ENCODE measurements at places on chromosomes 6 and 20. TPM values are rescaled to one million over a fixed set of nuclear protein-coding genes. Genes with fewer than 3 reads are reported as not detected.

Gene CST1
- total RNA-seq, result not detected

Gene SPATA25
- 0.72 TPM for total RNA-seq

Gene HLA-DPA1
- total RNA-seq, result 4.5 TPM

Gene OGFRL1
- 27.0 TPM for total RNA-seq

Gene PKIB
- 9.2 TPM for total RNA-seq

Gene OR2H1
- not detected for total RNA-seq

Gene SIRPD
- total RNA-seq, result not detected

Gene SLC13A3
- 5.5 TPM for total RNA-seq

Gene CCN6
- total RNA-seq, result 0.72 TPM

Gene SNAP91
- total RNA-seq, result not detected

Gene ADTRP
- 12.8 TPM for total RNA-seq

Gene CLDN20
- not detected for total RNA-seq

Gene MLN
- not detected for total RNA-seq

Gene CTSZ
- total RNA-seq, result 104 TPM

Gene TFAP2A
- 11.9 TPM for total RNA-seq

Gene TMEM170B
- 0.24 TPM for total RNA-seq

Gene RHAG
- not detected for total RNA-seq

Gene NOTCH4
- 0.72 TPM for total RNA-seq

Gene TTPAL
- 14.1 TPM for total RNA-seq

Gene VWA7
- total RNA-seq, result 0.48 TPM

Gene CNBD2
- 0.64 TPM for total RNA-seq

Gene UBE2V1
- total RNA-seq, result 14.9 TPM

Gene GPX5
- total RNA-seq, result not detected

Gene MMP24OS
- total RNA-seq, result 4.6 TPM

Gene IRF4
- under 0.01 TPM for total RNA-seq

Gene UNC5CL
- total RNA-seq, result 0.43 TPM

Gene KCNG1
- total RNA-seq, result 148 TPM

Gene GTF2H4
- total RNA-seq, result 12.3 TPM

Gene EHMT2
- 28.4 TPM for total RNA-seq

Gene NNAT
- total RNA-seq, result not detected

Gene SNAP25
- not detected for total RNA-seq

Gene KCNK15
- not detected for total RNA-seq

Gene CLIC5
- total RNA-seq, result 0.72 TPM

Gene PPP1R3G
- total RNA-seq, result 3.4 TPM

Gene C20orf202
- not detected for total RNA-seq
